ENCODE measurements at places on chromosomes 3 and 15.

DNA sequence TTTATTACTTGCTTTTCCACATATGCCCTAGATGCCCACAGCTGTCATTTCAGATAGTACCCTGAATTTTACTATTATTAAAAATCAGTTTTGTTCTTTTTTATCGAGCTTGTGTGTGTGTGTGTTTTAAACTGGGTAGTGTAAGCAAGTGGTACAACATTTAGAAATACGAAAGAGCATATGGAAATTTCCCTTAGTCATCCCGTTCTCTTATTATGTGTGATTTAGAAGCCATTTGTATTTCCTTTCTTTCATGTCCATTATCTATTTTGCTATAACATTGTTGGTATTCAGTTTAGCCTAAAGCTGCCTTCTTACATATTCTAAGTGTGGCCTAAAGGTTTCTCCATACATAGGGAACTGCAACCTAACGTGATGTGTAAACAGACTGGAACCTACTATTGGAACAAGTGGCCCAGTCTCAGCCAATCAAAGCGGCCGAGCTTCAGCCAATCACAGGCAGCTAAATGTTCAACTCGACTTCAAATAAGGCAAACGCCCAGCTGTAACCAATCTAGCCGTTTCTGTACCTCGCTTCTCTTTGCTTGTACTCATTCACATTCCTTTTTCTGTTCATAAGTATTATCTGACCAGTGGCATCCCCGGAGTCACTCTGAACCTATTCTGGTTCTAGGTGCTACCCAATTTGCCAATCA, 14.7 kb upstream of the SYN2 start:
- no peak for DNase-seq

DNA sequence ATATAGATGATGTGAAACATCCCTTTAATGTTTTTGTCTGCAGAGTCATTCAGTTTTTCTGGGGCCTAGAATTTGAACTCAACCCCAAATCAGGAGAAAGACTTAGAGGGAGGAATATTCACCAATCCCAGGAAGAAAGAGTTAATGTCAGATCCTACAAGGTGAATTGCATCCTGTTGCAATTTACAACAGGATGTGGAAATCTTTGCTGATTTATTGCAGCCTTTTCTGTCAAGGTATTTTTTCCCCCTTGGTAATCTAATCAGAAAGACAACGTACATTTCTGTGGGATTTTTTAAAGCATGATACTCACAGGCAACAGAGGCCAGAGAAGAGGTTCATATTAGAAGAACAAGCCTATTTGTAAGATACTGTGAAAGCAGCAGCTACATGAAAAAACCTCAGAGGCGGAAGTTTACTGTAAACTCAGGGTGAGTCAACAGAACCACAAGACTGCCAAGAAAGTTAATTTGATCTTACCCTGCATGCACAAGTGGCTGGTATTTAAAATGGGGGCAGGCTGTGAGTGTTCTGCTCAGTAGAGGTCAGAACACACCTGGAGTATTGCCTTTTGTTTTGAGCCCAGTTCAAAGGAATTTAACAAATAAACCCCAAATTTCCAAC, 531.9 kb downstream of the AGBL1 start:
- no peak for DNase-seq

GRCh38 chr3:34929036-34929435, 710.3 kb upstream of the ARPP21 start:
- DNase-seq, result no peak

DNA sequence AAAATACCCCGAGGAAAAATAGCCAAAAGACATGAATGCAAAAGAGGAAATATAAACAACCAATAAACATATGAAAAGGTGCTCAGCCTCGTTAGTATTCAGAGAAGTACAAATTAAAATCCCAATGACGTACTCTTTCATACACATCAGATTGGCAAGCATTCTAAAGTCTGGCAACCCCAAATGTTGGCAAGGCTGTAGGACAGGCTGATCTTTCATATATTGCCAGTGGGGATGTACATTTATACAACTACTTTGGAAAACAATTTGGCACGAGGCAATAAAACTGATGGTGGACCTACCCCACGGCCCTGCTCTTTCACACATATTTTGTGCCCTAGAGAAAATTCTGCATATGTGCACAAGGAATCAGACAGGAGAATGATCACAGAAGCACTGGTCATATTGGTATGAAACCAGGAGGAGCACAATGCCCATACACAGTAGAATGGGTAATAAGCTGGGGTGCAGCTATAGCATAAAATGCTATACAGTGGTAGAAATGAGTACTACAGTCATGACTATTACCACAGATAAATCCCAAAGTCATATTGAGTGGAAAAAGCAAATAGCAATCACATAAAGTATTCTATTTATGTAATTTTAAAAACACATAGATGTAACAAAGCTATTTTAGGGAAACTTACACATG, 176.0 kb upstream of the SLC24A5 start:
- DNase-seq, result no peak

All from left renal cortex interstitium (tissue), 4 donors.